Eye (tissue), 1 donor: ENCODE measurements at places on chromosomes 5 and 9.

DNA sequence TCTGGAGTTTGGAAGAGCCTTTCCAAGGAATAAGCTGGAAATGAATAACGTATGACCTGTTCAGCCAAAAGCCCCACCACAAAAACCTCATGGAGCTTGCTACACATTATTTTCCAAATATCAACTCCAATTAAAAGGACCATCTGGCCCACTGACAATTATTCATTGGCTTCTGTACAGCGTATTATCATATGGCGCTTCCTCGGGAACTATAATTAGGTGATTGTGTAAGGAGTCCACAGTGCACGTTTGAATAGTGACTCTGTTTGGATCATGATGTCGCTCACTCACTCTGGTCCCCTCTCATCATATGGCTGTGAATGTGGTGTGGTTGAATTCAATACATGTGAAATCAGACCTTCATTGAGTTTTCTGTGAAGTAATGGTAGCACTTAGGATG, 52.1 kb downstream of the GDNF start:
- DNase-seq: no peak

- DNase-seq: no peak
Observed at GRCh38 chr5:64836190-64836755, 67.5 kb downstream of the CWC27 start.

- no peak for DNase-seq
Observed at GRCh38 chr5:119019501-119019900, 31.2 kb upstream of the DTWD2 start.

GRCh38 chr9:70113403-70114022, 69.9 kb downstream of the MAMDC2 start:
- peak; percentile 72 for DNase-seq

DNA sequence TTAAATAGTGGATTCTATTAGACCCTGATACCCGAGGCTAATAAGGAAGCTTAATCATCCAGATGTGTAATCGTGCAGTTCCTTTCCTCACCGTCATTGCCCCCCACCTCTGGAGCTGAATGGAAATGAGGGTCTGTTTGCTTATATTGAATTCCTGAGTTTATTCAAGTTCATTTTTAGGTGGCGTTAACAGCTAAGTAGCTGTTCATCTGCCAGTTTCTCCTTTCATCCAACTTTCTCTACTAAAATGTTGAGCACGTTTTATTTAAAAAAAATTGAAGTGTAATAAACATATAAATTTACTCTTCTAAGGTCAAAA, 291.0 kb downstream of the DOCK8 start:
- DNase-seq: no peak

GRCh38 chr5:169020102-169020501, 280.8 kb downstream of the SLIT3 start:
- peak; percentile 59 for DNase-seq

DNA sequence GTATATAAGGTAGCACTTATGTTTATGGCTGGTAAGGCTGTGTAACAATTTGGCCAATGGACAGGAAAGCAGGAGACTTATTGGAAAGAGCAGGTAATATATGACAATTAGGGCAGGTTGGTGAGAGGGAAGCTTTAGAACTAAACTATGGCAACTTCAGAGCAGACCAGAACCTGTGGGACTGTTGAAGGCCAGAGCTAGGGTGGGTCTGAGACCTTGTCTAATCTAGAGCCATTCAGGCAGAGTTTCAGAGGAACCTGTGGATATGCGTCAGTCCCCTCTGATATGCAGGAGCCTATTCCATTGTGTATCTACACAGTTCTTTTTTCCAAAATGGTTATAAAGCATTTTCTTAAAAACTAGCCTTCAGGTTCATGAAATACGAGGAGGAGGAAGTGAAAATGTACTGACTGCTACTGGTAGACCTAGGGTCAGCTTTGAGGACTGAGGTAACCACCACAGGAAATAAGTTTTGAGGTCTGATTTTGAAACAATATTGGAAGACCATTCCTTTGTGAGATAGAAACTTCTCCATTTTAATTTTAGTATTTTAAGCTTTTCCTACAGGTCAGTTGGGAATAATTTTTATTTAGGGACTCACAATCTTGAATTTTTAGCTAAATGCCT, 37.6 kb downstream of the ELL2 start:
- DNase-seq: no peak

- peak; percentile 8 for DNase-seq
Observed at GRCh38 chr9:137982200-137982599, 104.6 kb downstream of the CACNA1B start.

GRCh38 chr5:509611-510185, 14.6 kb downstream of the SLC9A3 start:
- DNase-seq: no peak

- no peak for DNase-seq
Observed at GRCh38 chr5:43498581-43498980, 14.9 kb upstream of the TMEM267 start.

DNA sequence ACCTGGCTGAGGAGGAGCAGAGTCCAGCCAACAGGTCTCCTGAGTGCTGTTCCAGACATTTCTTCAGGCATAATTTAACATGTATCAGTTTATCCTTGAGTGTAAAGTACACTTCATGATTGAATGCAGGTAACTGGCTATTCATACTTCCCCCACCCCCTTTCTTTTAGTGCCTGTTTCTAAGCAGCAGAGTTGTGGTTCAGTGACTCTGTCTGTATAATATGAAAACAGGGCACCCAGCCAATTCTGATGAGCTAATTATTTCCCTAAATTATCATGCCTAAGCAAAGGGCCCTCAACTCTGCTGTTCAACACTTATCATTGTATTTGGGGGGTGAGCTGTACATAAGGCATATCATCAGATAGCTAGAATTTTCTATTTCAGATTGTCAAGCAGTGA, 51.9 kb upstream of the ZSWIM6 start:
- peak; percentile 55 for DNase-seq

DNA sequence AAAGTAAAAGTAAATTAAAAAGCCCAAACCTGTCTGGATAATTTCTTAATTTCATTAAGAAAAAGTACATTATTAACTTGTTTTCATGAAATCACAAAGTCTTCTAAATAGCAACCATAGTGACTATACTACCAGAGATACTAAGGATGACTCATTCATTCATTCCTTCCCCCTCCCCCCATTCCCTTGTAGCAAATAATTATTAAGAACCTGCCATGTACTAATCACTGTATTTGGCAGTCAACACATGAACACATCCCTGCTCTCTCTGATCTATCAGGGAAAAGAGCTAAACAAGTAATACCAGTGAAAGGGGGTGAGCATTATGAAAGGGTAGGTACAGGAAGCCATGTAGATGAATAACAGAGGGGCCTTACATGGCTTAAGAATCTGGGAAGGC, 203.9 kb downstream of the CWC27 start:
- DNase-seq: no peak

DNA sequence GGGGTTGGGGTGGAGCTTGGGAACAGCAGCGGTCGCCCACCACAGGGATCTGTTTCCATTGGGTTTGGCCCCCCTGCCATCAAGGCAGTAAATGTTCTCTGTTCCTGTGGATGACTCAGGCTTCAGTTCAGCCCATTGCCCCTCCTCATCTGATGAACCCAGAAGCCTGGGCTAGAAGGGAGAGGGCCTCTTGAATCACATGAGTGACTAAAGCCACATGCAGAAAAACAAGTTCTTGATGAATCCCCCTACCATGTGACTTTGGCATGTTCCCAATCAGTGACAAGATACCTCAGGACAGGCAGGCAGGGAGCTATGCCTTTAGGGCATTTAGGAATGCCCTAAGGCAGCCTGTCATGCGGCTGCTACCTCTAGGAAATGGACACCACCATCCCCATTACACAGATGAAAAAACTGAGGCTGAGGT, 2.5 kb downstream of the SH3PXD2B start:
- DNase-seq: peak; percentile 27

DNA sequence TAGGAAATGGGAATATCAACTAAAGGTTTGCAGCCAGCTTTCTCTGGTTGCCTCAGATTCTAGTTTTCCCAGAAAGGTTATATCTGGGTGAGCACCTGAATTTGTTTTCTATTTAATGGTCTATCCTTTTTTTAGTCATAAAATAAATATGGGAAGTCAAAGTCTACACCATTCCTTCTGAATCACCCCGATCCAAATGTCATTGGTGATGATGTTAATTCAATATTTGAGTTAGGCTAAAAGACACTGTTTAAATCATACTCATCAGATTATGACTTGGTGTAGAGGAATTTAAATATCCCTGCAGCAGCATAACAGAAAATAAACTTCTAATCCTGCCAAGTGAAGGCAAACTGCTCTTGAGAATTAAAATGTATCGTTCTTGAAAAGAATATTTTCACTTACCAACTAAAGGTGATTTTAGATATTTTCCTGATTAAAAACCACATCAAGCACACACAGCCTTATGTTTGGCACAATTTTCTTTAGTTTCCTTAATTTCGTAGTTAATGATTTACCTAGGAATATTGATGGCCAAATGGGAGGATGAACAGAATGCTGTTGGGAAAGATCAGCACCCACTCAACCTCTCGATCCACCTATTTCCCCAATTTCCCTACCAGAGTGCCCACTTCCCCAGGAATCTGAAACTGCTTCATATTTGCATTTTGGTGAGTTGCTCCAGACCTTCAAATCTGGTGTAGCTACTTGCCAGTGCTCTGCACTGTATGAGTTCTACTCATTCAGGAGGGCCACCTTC, 103.1 kb upstream of the TSLP start:
- no peak for DNase-seq

GRCh38 chr5:72064801-72065570, 42.3 kb upstream of the MAP1B start:
- peak; percentile 78 for DNase-seq

GRCh38 chr9:27664121-27664779, 91.0 kb upstream of the C9orf72 start:
- no peak for DNase-seq

GRCh38 chr9:104971511-104971910, 43.6 kb upstream of the ABCA1 start:
- no peak for DNase-seq

- DNase-seq: no peak
Observed at GRCh38 chr9:84554069-84554664, 115.4 kb upstream of the NTRK2 start.

DNA sequence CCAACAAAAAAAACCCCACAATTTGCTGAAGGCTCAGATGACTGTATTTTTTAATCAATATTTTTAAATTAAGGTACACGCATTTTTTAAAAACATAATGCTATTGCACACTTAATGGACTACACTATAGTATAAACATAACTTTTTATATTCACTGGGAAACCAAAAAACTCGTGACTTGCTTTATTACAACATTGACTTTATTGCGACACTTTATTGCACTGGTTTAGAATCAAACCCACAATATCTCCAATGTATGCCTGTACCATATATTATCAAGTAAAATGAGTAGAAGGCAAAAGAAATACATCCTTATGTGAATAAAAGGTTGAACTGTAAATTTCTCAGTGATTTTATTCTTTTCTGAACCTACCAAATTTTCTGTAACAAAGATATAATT, 53.7 kb downstream of the RICTOR start:
- DNase-seq: no peak

DNA sequence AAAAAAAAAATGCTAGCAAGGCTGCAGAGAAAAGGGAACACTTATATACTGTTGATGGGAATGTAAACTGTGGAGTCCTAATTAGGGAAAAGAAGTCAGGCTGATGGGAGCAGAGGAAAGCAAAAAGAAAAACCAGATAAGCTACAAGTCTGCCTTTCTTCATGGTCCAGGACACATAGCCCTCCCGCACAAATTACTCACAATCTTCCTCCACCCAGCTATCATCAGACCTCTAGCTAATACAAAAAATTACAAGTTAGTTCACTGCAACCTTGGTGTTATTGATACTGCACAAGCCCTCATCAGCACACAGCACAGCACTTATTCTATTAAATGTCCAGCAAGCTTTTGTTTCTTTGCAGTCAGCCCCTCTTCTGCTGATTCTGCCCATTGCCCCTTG, 186.0 kb upstream of the ADRA1B start:
- no peak for DNase-seq

DNA sequence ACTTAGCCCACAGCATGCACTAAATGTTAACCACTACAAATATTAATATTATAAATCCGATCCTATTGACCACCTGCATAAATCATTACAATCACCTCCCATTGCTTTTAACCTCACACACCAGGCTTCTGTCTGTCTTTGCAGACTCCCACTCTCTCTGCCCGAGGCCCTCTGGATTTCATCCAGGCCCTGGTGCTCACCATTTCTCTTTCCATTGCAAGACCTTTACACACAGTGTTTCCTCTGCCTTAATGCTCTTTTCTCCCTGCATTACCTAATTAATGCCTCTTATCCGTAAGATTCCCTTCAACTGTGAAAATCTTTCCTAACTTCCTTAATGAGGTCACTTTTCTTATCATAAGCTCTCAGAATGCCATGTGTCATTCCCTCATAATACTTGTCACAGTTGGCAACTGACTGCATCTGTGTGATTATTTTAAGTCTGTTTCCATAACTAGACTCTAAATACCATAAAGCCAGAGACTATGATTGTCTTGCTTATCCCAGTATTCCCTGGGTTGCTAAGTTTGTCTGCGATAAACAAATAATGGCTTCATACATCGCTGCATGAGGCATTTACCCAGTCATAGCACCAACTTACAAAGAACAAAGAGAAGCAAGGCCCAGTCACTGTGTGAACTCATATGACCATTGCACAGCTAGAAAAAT, 155.1 kb downstream of the CCDC192 start:
- peak; percentile 42 for DNase-seq

GRCh38 chr5:61275841-61276240, 56.2 kb upstream of the ZSWIM6 start:
- DNase-seq: no peak

- DNase-seq: no peak
Observed at GRCh38 chr5:166529200-166529599, 1762.2 kb upstream of the WWC1 start.

- no peak for DNase-seq
Observed at GRCh38 chr5:3339092-3339797, 256.4 kb upstream of the IRX1 start.
